ENCODE measurements at places on chromosomes 7 and 10.

DNA sequence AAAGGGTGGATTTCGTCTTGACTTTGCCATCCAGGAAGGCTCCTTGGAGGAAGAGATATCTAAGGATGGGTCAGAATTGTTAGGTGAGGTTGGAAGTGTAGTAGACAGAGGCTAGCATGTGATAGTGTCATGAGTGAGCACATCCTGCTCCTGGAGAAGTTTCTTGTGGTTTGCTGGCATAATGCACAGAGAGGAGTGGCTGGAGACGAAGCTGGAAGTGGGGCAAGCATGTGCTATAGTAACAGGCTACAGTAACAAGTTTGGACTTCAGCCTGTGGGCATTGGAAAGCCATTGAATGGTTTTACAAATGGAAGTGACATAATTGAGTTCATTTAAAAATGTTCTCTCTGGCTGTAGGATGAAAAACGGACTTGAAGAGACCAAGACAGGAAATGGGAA is 175.6 kb upstream of the VWC2 start:
- DNase-seq = no peak

GRCh38 chr7:512541-513311 is 6.9 kb downstream of the PDGFA start:
- no peak for DNase-seq

- DNase-seq = no peak
Observed at GRCh38 chr7:1220977-1221745, 11.5 kb upstream of the UNCX start.

DNA sequence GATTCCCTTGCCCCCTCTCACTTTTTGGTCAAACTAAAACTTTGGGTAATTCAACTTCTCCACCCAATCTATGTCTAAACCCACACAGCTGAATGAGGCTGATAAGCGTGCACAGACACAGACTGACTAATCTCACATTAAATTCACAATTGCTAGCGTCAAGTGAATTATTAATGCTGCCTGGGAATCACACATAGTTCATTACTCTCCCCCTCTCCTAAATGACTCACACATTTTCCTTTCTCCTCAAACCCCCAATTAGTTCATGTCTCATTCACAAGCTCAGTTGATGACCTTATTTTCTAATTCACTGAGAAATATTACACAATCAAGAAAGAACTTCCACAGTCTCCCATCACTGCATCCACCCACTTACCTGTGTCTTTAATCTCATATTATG is 14.5 kb downstream of the KLF14 start:
- DNase-seq = no peak

- no peak for DNase-seq
Observed at GRCh38 chr10:14671386-14671831, 103.3 kb downstream of the FAM107B start.

DNA sequence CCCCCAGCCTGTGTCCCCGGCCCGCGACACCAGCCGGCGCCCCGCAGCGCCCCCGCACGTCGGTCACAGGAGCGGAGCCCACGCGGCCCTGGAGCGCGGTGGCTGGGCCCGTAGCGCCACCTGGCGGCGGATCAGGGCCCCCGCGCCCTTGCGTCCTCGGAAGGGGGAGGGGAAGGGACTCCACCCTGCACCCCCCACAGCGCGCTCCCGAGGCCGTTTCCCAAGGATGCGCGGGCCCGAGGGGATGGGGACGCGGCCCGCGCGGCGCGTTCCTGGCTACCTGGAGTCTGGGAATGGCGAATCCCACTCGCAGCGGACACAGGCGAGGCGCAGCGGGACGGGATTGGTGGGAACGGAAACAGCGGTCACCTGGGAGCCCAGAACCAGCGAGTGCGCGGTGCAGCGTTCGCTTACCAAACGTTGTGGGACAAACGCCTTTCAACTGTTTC is 23.8 kb upstream of the MKI67 start:
- DNase-seq = peak; percentile 94

- DNase-seq = no peak
Observed at GRCh38 chr10:94524711-94525110, 20.9 kb upstream of the HELLS start.
